ENCODE measurements at places on chromosomes 3 and 15.

GRCh38 chr3:162134571-162134970 lies 638.0 kb downstream of the OTOL1 start:
- DNase-seq, result no peak

DNA sequence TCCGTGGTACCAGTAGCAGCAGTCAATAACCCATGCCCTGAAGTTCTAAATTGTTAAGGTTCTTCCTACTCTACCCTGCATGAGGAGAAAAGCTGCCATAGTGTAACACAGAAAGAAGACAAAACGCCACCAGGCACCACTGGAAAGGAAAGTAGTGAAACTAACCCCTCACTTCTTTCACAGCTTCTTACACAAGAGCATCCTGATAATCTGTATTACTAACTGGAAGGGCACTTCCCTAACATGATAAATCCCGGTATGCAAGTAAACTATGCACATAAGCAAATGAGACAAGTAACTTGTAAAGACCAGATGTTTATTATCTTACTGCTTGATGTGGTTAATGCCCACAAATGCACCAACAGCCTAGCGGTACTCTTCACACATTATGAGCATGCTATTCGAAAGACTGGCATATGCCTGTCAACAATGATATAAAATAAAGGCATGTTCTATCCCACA lies 141.3 kb downstream of the ADAM10 start:
- no peak for DNase-seq

DNA sequence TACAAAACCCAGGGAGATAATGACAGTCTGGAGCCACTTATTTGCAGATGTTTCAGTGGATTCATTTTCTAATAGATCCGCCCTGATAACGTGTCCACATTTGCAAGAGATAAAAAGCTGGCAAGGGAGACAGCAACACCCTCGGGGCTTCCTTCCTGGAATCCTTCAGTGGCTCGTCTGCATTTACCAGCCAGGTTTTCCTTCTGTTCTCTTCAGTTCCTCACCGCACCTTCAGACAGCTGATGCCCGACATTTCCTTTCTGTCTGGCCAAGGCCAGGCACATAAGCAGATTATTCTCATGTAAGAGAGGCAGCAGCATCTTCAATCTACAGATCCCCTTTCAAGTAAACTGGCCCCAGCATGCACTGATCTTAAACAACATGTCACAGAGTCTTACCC lies 56.2 kb upstream of the SPATA12 start:
- DNase-seq, result no peak

- no peak for DNase-seq
Observed at GRCh38 chr3:63414607-63415006, 136.5 kb downstream of the SYNPR start.
